Mucosa of gallbladder (tissue), 1 donor: ENCODE measurements at places on chromosomes 2 and 18. TPM values are rescaled to one million over a fixed set of nuclear protein-coding genes. Genes with fewer than 3 reads are reported as not detected.

- DNase-seq, result no peak
Measured at GRCh38 chr18:45166341-45166835, 448.9 kb upstream of the SLC14A2 start.

- no peak for DNase-seq
Measured at GRCh38 chr18:59661891-59662701, 35.1 kb downstream of the CCBE1 start.

Gene AKAIN1
- total RNA-seq, result not detected

Gene AGBL5
- total RNA-seq, result 27.9 TPM

Gene ABCG8
- total RNA-seq, result 2.6 TPM

DNA sequence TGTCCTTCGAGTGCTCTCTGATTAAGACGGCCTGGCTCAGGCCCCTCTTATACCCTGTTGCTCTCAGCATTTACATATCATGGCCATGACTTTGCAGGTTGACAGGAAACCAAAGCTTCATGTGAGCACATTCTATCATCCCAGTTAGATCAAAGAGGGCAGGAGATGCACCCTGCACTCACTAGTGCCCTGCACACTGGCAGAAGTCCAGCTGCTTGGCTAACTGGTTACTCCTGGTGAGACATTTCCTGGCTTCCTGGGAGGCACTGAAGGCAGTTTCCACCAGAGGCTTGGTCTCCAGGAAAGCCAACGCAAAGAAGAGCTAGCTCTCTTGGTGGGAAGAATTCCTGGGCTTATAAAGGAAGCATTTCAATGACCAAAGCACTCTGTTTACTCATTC is 66.3 kb downstream of the LIPG start:
- peak; percentile 55 for DNase-seq

- DNase-seq, result no peak
Measured at GRCh38 chr2:188511346-188511745, 219.7 kb downstream of the GULP1 start.

DNA sequence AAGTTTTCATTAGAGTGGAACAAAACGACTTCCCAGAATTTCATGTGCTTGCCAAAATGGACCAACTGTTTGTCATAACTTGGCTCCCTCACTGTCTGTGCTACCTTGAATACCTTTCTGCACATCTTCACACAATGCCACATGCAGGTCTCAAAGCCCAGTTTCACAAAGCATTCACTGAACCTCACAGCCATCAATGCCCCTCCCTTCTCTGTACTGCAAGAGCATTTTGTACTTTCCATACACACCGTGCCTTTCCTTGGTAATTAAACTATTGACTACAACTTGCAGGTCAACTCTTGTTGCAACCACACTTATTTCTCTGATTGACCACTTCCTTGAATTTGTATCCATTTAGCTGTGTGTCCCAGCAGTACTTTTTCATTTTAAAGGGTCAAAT is 50.5 kb downstream of the PAX3 start:
- DNase-seq, result no peak

Gene ALPP
- not detected for total RNA-seq

GRCh38 chr2:225464346-225465025 is 65.0 kb downstream of the NYAP2 start:
- DNase-seq, result no peak

Gene RGPD4
- total RNA-seq, result not detected

DNA sequence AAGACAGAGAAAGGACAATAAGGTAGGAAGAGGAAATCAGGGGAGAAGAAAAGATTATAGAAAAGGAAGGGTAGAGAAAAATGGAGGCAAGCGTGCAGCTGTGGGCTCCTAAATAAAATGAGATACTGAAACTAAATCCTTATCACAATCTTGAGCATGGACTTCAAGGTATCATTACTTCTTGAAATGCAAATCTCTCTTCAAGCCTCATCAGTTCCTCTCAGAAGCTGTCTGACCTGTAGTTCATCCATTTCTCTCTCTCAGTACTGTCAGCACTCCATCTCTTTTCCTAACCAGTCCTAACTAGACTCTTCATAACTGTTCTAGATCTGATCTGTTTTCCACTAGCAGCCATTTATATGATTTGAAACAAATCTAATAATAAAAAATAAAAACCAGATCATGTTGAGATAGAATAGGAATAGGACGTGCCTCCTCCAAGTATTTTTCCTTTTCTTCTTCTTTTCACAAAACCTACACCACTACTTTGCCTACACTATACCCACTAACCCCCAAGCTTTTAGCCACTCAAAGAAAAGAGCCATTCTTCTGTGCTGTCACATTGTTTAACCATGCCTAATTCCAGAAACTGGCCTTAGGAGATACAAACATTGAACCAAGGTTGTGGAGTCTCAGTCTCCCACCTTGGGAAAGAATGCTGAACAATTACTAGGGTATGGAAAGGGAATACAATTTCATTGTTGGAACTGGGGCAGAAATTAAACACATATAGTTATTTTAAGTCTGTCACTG is 21.1 kb downstream of the BABAM2 start:
- no peak for DNase-seq

Gene PDIA6
- total RNA-seq, result 213 TPM

DNA sequence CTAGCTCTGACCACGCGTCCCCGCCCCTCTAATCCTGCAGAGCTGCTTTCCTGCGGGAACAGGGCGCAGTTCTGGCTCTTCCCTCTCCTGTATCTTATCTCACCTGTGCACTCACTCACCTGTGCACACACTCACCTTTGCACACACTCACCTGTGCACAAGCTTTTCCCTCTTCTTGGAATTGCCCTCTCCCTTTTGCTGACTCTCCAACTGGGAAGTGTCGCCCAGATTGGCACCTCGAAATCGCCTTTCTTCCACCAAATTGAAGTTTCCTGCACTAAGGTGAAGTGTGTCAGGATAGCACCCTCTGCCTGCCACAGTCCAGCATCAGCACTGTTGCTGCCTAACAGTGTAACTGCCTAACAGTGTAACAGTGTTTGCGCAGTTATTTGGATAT is 566 bp upstream of the CMPK2 start:
- DNase-seq, result peak; percentile 23

GRCh38 chr18:11156978-11157377 is 7.6 kb upstream of the PIEZO2 start:
- DNase-seq, result no peak

Gene UGT1A4
- total RNA-seq, result 5.2 TPM

GRCh38 chr2:102075479-102075878 is 67.1 kb upstream of the IL1R1 start:
- DNase-seq, result no peak

DNA sequence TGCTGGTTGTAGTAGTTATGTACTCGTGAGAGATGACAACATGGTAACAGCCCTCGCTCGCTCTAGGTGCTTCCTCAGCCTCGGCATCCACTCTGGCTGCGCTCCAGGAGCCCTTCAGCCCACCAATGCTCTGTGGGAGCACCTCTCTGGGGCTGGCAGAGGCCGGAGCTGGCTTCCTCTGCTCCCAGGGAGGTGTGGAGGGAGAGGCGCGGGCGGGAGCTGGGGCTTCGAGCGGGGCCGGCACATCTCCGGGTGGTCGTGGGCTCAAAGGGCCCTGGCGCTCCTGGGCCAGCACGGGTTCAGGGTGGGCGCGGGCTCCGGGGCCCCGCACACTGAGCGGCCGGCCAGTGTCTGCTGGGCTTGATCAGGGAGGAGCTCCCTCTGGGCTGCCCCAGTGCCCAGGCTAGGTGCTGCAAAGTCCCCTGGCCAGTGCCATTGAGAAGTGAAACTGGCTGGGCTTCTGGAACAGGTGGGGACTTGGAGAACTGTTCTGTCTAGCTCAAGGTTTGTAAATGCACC is 1012.1 kb downstream of the CNTNAP5 start:
- DNase-seq, result no peak

GRCh38 chr18:8794156-8794933 is 89.0 kb downstream of the MTCL1 start:
- DNase-seq, result no peak

Gene DOCK10
- total RNA-seq, result 20.1 TPM

GRCh38 chr18:45104049-45104395 is 423.3 kb downstream of the SETBP1 start:
- DNase-seq, result no peak

GRCh38 chr2:74205596-74205995 is 7.2 kb downstream of the MTHFD2 start:
- peak; percentile 49 for DNase-seq

GRCh38 chr18:46583711-46584110 is 73.3 kb downstream of the LOXHD1 start:
- DNase-seq, result no peak
